ENCODE measurements at places on chromosomes 2 and 18. TPM values are rescaled to one million over a fixed set of nuclear protein-coding genes. Genes with fewer than 3 reads are reported as not detected.

The EGR4 gene
- 0.18 TPM for total RNA-seq

The IL1RN gene
- 4.8 TPM for total RNA-seq

- H3K4me1 ChIP-seq = peaks cover 64% of the 10 kb centered on the region
- H3K4me3 ChIP-seq = no peak overlapping the region
- peak overlapping the region; percentile 16 for H3K27ac ChIP-seq
- DNase-seq = no peak
- no peaks in the 10 kb centered on the region for H3K27me3 ChIP-seq
These were observed 9.1 kb downstream of the MFSD6 start for GRCh38 chr2:190417045-190417842.

- no peak for DNase-seq
- peaks cover 9% of the 10 kb centered on the region for H3K27me3 ChIP-seq
These were observed 98.2 kb upstream of the SLC66A3 start for GRCh38 chr2:11057031-11057430.

All from activated CD4-positive, alpha-beta T cell treated with anti-CD3 and anti-CD28 coated beads for 36 hours (primary cell).